ENCODE measurements at places on chromosomes 13 and 19.

DNA sequence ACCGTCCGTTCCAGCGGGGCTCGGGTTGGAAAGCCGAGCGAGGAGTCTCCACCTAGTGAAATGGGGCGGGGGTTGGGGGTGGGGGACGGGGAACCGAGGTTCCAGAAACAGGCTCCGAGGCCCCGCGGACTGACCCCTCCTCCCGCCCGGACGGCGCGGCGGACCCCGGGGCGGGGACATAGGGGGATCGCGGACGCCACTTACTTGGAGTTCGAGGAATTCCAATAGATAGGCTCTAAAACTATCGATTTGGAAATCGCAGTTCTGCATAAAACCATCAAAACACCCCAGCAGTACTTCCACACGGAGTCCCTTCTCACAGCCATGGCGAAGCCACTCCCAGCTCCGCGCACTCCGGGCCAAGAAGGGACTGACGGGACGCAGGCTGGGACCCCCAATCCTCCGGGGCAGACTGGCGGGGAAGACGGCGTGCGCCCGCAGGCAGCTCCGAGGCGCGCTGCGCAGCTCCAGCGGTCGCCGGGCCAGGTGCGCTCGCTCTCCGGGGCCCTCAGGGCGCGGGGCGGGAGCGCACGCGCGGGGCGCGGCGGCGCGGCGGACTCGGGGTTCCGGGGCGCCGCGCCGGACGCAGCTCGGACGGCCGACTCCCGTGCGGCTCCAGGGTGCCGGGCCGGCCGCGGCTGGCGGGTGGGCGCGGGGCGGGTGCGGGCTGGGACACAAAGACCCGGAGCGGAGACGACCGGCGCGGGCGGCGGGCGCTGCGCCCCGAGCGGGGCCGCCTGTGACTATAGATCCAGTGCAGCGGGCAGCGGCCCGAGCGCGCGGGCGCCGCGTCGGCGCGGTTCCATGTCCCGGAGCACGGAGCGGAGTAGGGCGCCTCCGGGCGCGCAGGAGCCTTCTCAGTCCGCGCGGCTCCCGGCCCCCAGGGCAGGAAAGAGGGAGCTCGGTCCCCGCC lies 567 bp downstream of the EFNB2 start:
- DNase-seq: peak; percentile 18

DNA sequence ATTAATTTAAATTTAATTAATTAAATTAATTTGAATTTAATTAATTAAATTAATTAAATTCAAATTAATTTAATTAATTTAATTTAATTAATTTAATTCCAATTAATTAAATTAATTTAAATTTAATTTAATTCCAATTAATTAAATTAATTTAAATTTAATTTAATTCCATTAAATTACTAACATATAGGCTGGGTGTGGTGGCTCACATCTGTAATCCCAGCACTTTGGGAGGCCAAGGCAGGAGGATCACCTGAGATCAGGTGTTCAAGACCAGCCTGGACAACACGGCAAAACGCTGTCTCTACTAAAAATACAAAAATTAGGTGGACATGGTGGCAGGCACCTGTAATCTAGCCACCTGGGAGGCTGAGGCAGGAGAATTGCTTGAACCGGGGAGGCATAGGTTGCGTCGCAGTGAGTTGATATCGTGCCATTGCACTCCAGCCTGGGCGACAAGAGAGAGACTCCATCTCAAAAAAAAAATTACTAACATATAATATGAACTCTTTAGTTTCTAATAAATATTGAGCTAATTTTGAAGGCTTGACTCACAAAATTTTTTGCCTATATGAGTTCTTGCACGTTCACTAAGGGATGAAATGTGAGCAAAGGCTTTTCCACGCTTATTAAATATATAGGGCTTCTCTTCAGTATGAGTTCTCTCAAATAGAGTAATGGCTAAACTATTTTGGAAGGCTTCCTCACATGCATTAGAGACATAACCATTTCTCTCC lies 9.0 kb upstream of the USP29 start:
- no peak for DNase-seq

GRCh38 chr13:23469951-23470421 lies 36.5 kb upstream of the SACS start:
- DNase-seq: no peak

DNA sequence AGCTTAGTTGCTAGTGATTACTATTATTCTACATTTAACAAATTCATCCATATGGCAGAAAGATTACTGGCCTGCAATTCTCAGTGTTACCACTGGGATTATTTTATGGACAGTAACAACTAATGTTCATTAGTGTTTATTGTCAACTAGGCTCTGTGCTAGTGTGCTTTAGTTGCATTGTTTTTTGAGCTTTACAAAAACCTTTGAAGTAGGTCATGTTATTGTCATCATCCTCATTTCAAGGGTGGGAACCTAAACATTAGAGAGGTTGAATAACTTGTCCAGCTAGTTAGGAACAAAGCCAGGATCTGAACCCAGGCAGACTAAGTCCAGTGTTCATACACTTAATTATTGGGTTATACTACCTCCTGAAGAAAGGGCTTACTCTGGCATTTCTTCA lies 27.8 kb upstream of the TDRD3 start:
- DNase-seq: no peak

DNA sequence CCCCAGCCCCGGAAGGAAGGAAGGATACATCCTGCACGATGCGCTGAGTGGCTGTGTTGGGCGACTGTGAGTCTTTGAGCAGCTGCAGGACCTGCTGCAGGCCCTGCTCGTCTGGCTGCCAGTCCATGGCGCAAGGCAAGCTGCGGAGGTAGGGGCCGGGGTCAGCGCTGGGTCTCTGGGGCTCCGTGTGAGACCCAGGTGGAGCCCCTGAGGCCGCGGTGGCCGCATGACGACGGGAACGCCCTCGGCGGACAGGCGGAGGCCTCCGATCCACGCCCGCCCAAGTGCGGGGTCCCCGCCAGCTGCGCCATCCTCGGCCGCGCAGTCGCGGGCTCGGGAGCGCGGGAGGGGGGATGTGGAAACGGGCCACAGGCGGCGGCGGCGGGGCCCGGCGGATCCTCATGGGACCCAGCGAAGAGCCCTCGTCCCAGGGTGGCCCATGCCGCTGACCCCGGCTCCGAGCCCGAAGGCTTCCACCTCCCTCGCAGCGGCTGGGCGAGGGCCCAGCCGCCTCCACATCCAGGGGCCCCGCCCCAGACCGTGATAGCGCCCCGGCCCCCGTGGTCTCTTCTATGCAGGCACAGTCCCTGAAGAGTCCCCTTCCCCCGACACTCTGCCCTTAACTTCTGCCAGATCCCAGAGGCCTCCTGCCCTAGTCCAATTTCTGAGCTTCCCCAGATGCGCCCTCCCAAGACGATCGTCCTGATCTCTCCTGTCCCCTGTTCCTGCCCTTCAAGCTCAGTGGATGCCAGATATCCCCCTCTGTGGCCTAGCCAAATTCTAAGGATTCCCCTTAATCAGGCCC lies 2.7 kb downstream of the TNPO2 start:
- DNase-seq: peak; percentile 21

- DNase-seq: no peak
Measured at GRCh38 chr13:100546713-100547405, 41.7 kb downstream of the GGACT start.

- peak; percentile 8 for DNase-seq
Measured at GRCh38 chr19:38003438-38004185, 96.6 kb downstream of the SIPA1L3 start.

GRCh38 chr13:99433543-99434075 lies 67.7 kb upstream of the TM9SF2 start:
- DNase-seq: no peak

GRCh38 chr13:47707414-47707813 lies 293.7 kb downstream of the SUCLA2 start:
- DNase-seq: no peak

- no peak for DNase-seq
Measured at GRCh38 chr13:76461999-76462398, 424.2 kb downstream of the KCTD12 start.

GRCh38 chr13:98622931-98623331 lies 46.0 kb upstream of the STK24 start:
- no peak for DNase-seq

- DNase-seq: no peak
Measured at GRCh38 chr13:27408074-27408473, 16.3 kb upstream of the GTF3A start.

- peak; percentile 93 for DNase-seq
Measured at GRCh38 chr19:17855280-17856152, 4.2 kb upstream of the RPL18A start.

DNA sequence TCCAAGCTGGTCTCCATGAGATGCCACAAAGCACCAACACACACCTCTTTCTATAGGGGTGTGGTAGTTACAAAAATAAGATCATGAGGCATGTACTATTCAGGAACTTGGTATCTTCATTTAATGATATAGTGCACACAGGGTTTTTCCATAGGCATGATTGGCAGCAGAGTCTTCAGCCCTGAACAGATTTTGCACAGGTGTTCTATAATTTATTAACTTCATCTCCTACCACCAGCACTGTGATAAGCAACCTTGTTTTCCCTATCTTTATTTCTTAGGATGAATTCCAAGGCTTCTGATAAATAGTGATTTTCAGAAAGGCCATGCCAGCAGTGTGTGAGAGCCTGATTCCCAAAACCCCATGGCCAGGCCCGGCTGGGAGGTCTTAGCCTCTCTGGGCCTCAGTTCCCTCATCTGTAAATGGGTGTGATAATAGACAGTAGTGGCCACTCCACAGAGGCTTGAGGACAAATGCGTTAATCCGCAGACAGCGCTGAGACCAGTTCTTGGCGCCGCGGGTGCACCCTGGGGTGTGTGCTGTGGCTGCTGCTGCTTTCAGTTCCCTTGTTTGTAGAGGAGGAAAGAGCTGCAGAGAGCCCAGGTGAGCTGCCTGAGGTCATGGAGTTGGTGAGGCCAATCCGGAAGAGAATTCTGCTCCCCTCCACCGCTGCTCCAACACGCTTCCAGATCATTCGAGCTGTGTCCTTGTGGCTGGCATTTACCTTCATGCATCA lies 33.1 kb downstream of the DHRS12 start:
- DNase-seq: no peak

GRCh38 chr19:46976845-46977320 lies 42.8 kb upstream of the NPAS1 start:
- no peak for DNase-seq

DNA sequence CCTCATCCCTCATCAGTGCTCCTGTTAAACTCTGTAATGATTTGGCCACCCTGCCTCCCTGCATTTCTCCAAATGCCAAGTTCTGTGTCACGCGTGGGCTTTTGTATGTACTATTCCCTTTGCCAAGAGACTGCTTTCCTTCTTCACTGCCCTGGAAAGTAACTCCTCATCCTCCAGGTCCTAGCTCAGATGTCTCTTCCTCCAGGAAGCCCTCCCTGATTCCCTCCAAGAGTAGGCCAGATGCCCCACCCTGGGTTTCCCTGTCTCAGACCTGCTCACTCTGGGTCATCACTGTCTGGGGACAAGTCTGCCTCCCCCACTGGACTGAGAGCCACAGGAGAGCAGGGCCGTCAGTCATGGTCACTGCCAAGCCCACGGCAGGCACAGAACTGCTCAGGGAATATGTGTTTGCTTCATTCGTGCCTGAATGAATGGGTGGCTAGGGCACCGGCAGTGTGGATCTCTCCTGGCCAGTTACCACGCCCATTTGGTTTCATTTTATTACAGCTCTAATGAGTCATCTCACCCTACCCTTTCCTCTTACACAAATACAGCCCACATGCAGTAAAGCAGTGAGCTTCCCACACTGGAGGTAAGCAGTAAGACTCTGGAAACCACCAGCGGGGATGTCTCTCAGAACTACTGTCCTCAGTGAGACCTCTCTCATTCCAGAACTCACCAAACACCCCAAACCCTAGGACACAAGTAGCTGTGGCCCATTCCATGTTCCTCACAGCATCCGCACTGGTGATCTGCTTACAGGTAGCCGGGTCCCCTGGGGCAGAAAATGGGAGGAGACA lies 12.1 kb upstream of the GPR4 start:
- peak; percentile 53 for DNase-seq

DNA sequence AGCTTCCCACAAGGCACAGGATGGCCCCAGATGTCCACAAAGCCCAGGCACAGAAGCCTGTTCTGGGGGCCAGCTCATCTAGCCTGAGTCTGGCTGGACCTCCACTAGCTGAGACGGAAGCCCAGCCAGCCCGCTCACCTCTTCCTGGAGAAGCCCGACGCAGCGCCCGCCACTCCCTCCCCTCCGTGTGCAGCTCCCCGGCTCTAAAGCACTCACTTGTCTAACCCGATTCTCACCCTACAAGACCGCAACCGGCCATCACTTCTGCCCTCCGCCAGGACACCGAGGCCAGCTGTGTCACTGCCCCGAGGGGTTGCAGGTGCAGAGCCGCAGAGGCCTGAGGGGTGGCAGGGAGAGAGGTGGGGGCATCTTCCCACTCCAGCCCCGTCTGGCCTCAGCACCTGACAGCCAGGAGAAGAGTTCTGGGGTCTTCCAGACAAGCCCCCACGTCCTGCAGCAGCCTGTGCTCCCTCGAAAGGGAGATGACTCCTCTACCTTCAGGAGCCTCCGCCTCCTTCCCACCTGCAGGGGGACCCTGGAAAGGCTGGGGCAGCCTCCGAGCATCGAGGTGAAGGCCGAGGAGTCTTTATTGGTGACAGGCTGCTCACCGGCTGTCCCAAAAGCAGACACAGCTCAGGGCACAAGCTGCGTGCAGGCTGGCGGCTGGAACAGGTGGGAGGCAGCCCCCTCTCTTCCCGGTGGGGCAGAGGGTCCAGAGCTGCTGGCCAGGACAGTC lies 5.9 kb upstream of the DIRAS1 start:
- no peak for DNase-seq

DNA sequence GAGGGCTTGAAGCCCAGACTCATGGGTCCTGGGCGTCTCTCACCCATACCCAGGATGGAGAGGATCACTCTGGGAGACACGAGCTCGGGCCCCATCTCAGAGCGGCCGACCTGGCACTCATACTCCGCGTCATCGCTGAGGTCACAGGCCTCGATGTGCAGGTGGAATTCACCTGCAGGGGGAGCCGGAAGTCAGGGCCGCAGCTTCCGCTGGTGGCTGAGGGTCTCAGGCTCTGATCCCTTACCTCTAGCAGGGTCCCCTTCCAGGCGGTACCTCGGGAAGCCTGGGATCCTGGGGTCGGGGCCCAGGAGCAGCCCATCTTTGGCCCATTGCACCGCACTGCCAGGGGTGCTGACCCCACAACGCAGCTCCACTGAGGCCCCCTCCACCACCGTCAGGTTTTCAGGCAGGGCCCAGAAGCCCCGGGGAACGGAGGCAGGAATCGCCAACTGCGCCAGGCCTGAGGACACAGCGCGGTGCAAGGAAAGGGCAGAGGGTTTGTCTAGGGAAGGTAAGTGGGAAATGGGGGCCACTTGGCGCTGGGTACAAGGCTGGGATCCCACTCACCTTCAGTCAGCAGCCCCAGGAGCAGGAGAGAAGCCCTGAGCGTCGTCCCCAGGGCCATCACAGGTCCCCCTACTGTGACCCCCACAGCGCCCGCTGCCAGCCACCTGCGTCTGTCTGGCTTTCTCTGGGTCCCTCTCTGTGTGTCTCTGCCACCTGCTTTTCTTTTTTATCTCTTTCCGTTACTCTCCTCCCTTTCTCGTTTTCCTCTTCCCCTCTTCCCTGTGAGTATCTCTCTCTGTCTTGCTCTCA lies 883 bp downstream of the NPHS1 start:
- no peak for DNase-seq

DNA sequence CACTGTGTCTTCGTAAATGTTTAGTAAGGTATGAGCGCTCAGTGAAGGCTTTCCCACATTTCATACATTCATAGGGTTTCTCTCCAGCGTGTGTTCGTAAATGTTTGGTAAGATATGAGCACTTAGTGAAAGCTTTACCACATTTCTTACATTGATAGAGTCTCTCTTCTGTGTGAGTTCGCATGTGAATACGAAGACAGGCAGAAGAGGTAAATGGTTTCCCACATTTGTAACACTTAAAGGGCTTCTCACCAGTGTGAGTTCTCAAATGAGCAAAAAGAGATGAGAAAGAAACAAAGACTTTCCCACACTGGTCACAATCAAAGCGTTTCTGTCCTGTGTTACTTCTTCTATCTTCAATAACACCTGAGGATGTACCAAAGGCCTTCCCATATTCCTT lies 31.3 kb downstream of the ZNF560 start:
- no peak for DNase-seq

GRCh38 chr19:57830071-57830602 lies at the start of gene ZNF587B:
ZNF587B (plus strand) TSS chr19:57830299; CDS start chr19:57830529, 230 bp downstream.
- DNase-seq: peak; percentile 37

Measured in activated naive CD4-positive, alpha-beta T cell treated with Interleukin-2 at 50 U/mL for 16 hours (primary cell).